NCI-H460 (cell line): ENCODE measurements at places on chromosomes 13 and 19. TPM values are rescaled to one million over a fixed set of nuclear protein-coding genes. Genes with fewer than 3 reads are reported as not detected.
A peak's percentile ranks its signal among the peaks of the same experiment; 100 is the strongest.

DNA sequence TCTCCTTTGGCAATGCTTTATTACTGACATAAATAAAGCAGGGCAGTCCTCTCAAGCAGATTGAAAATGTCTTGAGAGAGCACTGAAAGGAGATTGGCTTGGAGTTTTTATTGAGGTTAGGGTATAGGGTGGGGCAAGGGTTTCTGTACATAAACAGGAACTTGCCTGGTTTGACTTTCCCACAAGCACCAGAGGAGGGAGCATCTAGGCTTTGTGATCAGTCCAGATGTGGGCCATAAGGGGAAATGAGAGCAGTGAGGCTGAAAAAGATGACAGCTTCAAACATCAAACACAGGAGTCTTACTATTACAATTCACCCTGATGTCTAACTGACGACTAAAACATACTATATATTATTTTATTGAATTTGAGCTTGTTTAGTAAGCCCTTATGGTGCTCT is 260.9 kb downstream of the MTUS2 start:
- no peak for DNase-seq

- no peak for DNase-seq
Observed at GRCh38 chr13:107117327-107118012, 549.5 kb upstream of the ARGLU1 start.

DNA sequence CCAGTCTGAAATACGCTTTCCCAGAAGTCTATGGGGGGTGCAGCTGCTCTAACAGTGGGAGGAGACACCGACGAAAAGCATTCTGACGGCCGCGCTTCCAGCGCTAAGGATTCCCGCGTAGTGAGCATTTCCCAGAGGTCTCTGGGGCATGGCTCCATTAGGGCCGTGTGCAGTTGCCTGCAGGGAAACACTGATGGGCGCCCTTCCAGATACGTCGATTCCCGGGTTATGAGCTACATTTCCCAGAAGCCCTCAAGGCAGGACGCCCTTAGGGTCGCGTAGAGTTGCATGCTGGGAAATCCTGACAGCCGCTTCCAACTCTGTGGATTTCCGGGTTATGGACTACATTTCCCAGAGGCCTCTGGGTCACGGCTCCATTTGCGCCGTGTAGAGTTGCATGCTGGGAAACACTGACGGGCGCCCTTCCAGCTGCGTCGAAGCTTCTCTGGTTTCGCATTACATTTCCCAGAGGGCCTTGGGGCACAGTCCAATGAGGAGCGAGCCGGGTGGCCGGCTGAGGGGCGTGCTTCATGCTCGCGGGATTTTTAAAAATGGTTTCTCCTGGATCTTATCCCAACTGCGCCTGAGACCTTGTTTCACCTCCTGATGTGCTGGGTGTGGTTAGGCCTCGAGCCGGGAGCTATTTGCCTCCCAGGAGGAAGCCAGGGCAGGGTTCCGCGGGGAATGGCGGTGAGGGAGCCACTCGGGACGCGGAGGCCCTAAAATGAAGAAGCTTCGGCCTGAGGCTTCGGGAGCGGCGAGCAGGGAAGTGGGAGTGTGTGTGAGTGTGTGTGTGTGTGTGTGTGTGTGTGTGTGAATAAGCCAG is 17.2 kb upstream of the ZNF331 start:
- DNase-seq, result no peak

DNA sequence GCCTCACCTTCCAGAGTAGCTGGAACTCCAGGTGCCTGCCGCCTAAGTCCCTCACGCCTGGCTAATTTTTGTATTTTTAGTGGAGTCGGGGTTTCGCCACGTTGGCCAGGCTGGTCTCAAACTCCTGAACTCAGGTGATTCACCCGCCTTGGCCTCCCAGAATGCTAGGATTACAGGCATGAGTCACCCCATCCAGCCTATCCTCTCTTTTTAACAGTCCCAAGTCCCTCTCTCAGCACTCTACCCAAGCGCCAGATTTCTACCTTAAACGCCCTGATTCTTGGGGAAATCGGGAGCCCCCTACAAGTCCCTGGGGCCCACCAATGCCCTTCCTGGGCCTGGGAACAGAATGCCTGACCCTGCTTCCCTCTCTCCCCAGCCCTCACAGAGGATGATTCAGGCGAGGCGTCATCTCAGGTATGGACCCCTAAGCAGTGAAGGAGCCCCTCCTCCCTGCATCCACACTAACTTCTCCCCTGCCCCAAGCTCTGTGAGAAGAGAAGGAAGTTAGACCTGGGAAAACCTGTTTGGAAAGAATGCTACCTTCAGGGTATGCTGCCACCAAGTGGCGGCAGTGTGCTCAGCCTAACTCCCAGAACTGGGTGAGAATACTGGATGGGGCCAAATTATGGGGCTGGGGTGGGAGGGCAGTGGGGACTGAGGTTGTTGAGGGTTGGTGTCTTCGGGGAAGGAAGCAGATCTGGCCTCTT is 20.8 kb upstream of the EBI3 start:
- DNase-seq, result no peak

DNA sequence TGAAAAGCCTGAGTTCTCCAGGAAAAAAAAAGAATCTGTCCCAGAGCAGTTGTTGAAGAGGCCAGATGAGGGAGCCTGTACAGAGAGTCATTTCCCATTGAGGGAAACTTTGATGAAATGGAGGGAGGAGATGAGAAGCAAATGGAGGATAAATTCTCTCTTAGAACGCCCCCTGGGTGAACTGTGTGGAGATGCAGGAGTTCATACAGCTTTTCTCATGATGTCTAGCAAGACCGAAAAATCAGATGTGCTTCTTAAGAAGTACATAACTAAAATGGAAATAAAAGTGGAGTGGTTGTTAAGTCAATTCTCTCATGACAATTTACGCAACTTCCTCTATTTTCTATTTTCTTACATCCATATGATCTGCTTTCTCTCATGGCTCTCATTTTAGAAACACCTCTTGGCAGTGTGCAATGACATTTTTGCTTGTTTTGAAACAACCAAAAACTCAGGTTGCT is 1263.1 kb downstream of the PCDH9 start:
- DNase-seq, result peak; percentile 42

DNA sequence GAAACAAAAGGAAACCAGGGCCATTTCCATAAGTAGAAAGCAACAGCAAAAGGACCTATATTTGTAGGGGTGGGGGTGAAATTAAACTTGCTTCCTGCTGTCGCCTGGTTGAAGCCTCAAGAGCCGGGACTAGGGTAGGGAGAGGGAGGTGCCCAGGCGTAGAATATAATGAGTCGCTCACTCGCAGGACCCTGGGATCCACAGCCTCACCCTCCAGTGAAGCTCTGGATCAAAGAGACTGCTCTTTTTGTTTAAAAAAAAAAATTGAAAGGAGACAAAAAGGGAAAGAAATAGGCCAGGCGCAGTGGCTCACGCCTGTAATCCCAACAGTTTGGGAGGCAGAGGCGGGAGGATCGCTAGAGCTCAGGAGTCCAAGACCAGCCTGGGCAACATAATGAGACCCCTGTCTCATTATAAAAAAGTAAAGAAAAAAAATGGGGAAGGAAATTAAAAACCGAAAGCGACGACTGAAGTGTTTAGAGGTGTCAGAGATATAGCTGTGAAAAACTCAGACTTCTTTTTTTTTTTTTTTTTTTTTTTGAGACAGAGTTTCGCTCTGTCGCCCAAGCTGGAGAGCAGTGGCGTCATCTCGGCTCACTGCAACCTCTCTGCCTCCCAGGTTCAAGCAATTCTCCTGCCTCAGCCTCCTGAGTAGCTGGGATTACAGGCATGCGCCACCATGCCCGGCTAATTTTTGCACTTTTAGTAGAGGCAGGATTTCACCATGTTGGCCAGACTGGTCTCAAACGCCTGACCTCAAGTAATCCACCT is 10.9 kb upstream of the ADGRE5 start:
- DNase-seq, result no peak

The ZNF625 gene
- total RNA-seq, result not detected in 2 replicates
